Stimulated activated CD4-positive, alpha-beta T cell treated with anti-CD3 and anti-CD28 coated beads, TNF-alpha, amount 100 ng/mL, for 24 hours (primary cell): ENCODE measurements at places on chromosomes 6 and 20.

GRCh38 chr6:82957868-82958245 is 107.8 kb downstream of the UBE3D start:
- no peak for DNase-seq

- DNase-seq: no peak
Measured at GRCh38 chr6:55130806-55131324, 43.5 kb upstream of the HCRTR2 start.

DNA sequence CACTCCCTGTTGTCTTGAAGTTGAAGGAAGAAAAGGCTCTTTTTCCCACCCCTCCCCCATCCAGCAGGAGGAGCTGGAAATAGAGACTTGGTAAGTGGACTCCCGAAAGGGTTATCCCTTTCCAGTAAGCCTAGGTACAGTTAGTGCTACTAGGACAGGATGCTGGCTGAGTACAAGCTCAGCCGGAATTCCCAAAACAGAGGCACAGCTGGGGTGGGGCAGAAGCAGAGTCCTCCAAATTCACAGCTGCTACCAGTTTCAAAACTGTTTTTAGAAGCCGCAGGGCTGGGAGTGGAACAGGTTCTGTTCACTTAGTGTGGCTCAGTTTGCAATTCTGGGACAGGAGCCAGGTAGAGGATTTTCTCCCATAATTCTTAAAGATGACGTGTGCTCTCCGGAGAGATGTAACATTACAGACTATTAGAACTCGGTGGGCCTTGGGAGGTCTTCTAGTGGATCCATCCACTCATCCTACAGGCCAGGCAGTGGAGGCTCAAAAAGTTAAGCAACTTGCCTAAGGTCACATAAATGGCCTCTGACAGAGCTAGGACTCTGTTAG is 19.0 kb upstream of the UTRN start:
- DNase-seq: no peak

GRCh38 chr6:116291701-116292396 is 12.1 kb upstream of the TSPYL1 start:
- no peak for DNase-seq

- no peak for DNase-seq
Measured at GRCh38 chr6:160333841-160334240, 14.3 kb upstream of the SLC22A3 start.

GRCh38 chr6:49479308-49479970 is 16.3 kb downstream of the CENPQ start:
- DNase-seq: no peak

GRCh38 chr6:142726616-142727015 is 218.4 kb downstream of the HIVEP2 start:
- DNase-seq: no peak

DNA sequence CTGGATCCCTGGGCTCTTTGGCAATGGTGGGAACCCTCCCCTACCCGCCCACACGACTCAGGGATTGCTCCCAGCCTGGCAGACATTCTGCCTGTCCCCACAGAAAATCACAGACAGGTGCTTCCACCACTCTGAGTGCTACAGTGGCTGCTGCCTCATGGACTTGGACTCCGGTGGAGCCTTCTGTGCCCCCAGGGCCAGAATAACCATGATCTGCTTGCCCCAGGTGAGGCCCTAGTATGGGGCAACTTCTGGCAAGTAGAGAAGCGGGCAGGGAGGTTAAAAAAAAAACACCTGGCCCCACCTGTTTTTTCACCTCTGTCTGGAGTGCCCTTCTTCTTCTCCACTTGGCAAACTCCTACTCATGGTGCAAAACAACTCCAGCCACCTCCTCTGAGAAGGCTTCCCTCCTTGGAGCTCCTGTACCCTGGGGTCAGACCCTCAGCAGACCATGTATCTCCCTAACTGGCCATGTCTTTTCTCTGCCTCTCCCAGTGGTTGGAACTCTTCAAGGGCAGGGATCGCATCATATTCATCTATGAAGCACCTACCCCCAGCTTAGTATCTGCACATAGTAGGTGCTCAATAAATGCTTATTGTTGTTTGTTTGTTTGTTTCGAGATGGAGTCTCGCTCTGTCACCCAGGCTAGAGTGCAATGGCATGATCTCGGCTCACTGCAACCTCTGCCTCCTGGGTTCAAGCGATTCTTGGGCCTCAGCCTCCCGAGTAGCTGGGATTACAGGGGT is 1.1 kb downstream of the CLPSL2 start:
- DNase-seq: no peak

DNA sequence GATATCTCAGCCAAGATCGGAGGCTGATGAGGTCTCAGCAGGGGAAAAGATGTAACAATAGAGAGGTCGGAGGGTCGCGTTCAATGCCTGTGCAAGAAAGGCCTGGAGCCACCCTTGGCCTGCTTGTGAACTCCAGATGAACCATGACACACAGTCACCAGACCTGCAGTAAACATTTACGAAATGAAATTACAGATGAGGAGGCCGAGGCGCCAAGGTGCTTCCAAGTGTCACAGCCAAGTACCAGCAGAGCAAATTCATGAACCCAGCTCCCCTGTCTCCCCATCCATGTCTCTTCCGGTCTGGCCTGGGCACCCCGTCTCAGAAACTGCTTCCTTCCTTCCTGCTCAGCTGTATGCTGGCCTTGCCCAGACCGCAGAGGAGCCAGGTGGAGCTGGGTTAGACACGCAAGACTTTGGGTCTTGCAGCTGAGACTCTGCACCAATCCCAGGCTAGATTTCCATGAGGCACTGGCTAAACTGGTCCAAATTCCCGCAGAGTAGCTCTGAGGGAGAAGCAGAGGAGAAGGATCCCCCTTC is 48.1 kb downstream of the CHMP4B start:
- DNase-seq: no peak
